ENCODE measurements at places on chromosomes 4 and X.

- no peak for DNase-seq
Measured at GRCh38 chr4:82640540-82640939, 78.8 kb upstream of the TMEM150C start.

- no peak for DNase-seq
Measured at GRCh38 chr4:19544446-19545125, 707.1 kb upstream of the SLIT2 start.

GRCh38 chr4:176999935-177000543, 207.3 kb upstream of the VEGFC start:
- no peak for DNase-seq

DNA sequence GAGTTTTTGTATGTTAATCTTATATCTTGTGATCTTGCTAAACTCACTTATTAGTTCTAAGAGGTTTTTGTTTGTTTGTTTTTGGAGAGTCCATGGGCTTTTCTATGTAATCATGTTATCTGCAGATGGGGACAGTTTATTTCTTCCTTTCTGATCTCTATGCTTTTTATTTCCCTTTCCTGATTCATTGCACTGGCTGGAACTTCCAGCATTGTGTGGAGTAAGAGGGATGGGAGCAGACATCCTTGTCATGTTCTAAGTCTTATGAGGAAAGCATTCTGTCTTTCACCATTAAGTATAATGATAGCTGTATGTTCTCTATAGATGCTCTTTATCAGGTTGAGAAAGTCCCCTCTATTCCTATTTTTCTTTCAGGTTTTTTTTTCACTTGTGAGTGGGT, 90.6 kb upstream of the TBC1D9 start:
- no peak for DNase-seq

DNA sequence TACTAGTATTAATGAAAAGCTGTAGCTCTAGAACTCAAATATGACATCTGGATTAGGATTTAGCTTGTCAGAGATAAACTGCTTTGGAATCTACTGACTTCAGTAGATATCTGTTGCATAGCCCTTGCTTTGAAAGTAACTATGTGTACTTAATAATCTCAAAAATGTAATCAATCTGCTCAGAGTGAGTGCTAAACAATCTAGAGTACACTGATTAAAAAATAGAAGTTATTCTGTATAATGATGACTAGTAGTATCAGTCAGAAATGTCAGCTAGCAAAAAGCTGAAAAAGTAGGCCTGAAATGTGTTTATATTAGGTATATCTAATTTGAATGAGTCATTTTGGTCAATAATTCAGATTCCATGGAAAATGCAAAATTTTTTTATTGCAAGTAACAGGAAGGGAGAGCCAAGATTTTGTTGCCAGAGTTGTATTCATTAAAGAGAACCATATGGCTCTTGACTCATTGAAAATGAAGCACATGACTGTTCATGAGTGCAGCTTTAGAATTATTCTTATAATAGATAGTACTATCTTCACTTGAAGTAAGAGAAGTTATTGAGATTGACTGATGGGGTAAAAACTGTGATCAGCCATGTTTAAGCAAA, 20.0 kb downstream of the CLCN3 start:
- no peak for DNase-seq

- no peak for DNase-seq
Measured at GRCh38 chrX:71997320-71997719, 86.7 kb downstream of the NHSL2 start.

DNA sequence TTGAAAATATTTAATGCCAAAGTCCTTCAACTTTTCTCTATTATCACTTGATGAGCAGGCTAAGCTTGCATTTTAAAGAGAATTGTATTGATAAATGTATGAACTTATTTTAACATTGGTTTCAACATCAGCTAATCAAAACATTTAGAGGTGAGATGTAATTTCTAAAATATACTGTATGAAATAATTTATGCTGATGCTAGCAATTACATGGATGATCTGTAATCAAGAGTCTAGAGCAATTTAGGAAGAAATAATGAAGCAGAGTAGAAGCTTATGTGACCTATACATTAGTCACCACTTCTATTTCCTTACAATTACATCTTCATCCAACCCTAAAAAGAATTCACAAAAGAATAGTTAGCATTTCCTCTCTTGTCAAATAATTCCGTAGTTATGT, 226.8 kb downstream of the KLHL4 start:
- no peak for DNase-seq

GRCh38 chrX:8749697-8750096, 17.8 kb upstream of the ANOS1 start:
- no peak for DNase-seq

GRCh38 chrX:45400027-45400779, 199.5 kb upstream of the DIPK2B start:
- no peak for DNase-seq

- DNase-seq, result no peak
Measured at GRCh38 chr4:40962551-40963180, 212.9 kb downstream of the NSUN7 start.

GRCh38 chr4:157655096-157655809, 434.7 kb downstream of the GRIA2 start:
- DNase-seq, result no peak

DNA sequence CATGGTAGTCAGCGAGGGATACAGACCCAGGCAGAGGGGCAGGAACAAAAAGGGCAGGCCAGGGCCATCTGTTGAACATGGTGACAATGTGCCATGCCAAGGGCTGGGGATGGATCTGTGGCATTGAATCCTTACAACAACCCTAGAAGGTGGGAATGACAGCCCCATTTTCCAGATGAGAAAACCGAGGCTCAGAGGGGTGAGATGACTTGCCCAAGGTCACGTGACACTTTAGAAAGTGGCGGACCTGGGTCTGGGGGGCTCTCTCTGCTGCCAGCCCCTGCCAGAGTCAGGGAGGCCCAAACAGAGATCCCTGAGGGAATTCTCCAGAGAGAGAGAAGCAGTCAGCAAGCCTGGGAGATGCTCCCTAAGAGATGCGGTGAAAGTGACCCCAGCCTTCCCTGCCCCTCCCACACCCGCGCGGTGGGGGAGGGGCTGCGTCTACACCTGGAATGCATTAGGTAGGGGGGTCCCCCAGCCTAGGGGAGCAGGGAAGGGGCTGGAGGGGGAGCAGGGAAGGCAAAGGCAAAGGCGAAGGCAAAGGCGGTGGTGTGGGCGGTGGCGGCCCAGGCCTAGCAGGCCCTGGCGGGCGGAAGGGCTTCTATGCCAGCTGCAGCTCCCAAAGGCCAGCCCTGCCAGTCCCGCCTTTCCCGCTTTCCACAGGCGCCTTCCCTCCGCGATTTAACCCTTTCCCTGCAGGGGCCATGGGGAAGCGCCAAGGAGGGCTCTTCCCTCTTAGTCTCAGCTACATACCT, 13.0 kb downstream of the FGD1 start:
- no peak for DNase-seq

DNA sequence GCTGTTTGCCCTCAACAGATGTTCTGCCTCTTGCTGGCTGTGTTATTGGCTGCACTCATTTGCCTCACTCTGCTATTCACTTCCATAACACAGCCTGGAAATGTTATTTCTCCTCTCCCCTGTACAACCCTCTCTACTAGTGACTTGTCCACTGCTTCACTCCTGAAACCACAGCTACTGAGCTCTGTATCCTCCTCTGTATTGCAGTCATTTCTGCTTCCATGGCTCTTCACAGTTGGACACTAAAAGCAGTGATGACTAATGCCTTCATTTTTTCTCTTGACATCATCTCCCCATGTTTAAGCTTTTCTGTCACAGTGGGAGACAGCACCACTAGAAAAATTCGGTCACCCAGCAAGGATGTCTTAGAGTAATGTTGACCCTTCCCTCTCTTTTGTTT, 123.0 kb upstream of the PPP1R2C start:
- no peak for DNase-seq

DNA sequence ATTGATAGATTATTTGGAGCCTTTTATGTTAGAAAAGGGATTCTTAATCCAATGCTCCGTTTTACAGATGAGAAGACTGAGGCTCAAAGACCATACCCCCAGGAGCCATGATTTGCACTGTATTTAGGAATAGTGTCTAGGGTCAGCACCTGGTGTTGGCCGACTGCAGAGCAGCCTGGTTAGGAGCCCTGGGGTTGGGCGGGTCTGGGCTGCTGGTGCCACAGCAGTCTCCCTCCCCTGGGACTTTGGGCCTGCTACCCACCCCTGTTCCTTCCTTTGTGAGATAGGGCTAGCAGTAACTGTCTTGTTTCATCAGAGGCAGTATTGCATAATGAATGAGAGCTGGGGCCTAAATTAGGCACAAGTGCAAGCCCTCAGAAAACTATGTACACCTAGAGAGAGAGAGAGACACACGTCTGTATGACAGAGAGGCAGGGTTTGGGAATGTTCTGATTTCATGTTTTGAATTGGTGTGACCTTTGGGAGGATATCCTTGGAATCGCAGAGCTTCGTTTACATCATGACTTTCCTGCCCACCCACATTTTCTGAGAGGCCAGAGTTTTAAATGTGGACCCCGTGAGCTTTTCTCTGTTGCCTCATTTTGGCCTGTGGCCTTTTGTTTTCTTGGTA, 111.7 kb downstream of the PTTG2 start:
- DNase-seq, result no peak

- no peak for DNase-seq
Measured at GRCh38 chr4:41744572-41745291, 3.8 kb downstream of the PHOX2B start.

DNA sequence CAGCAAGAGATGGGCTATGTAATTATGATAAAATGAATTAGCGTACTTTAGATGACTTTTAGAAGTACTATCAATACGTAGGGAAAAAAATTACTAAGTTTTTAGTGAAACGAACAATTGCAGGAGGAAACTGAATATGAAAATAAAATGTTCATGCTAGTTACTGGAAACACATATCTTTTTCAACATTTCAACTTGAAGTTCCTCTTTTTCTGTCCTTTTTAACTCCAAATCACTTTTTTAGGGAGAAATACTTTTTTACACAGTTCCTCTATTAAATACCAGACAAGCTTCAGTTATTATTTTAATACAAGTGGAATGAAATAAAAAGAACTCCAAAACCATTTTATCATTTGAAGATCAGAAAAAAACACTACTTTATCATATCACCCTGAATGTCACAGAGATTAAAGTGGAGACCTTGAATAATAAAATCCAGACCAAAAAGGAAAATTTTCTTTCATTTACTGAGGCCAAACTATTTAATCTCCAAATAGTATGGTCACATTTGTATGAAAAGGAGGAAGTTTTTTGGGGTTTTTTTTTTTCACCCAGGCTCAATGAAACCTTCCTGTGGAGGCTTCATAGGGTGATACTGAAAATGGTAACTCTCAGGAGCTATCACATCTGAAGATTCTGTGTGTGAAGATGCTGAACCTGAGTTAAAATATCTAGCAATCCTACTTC, 306.2 kb downstream of the INPP4B start:
- DNase-seq, result no peak

- peak; percentile 23 for DNase-seq
Measured at GRCh38 chr4:142817442-142817841, 28.7 kb downstream of the INPP4B start.

- DNase-seq, result no peak
Measured at GRCh38 chr4:8048856-8049676, 109.4 kb upstream of the AFAP1 start.

GRCh38 chr4:53587135-53587534, 4.2 kb downstream of the LNX1 start:
- DNase-seq, result no peak

DNA sequence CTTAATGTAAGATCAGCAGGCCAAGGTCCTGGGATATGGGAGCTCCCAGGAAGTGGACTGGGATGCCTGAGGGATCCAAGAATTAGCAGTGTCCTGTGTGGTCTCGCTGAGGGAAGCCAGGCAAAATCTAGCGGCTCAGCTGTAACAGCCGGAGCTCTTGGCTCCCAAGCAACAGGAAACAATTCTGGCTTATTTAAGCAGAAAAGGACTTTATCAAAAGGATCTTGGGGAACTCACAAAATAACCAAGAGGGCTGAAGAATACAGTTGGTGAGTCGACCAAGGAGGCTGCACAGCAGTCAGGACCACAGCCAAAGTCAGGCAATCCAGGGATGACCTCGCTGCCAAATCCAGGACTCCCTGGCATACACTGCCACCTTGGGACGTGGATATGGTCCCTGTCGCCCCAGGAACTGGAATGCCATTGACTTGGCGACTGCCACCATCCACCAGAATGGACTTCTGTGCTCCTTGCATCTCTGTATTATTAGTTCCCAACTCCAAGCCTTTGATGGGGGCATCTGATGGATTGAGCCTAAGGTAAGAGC, 165.3 kb upstream of the BCOR start:
- DNase-seq, result no peak

DNA sequence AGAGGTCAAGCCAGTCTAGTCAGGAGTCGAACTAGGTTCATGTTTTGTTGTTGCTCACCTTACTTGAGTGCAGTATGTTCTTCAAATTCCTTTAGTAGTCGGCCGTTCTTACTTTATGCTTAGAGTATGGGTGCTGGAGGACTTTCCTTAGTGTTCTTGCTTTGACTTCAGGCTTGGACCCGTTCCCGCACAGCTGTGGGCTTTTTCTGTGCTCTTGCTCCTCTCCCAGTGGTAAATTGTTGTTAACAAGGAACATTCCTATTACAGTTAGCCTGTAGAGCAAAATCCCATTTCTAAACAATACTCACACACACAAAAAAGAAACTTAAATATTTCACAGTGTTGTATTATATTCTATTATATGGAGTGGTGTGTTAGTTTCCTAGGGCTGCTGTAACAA, 113.5 kb downstream of the RAP1GDS1 start:
- DNase-seq, result no peak

- no peak for DNase-seq
Measured at GRCh38 chr4:152659806-152660205, 20.0 kb downstream of the TMEM154 start.

DNA sequence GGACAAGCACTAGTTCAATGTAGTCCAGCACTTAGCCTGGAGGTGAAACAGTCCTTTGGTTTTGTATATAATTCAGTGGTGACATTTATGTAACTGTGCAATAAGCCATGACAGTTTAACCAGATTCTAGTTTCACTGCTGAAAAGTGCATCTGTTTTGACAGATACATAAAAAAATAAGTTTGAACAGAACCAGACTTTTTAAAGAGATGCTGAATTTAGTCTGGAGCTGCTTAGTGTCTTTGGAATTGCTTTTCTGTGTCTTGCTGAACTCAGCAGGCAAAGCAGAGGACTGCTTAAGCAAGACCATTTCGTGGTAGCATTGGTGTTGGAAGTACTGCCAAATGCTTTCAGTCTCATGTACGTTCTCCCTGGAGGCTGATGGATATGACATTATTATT, 393.5 kb downstream of the MAPK10 start:
- no peak for DNase-seq

GRCh38 chr4:110614976-110615352, 7.9 kb downstream of the PITX2 start:
- DNase-seq, result no peak

DNA sequence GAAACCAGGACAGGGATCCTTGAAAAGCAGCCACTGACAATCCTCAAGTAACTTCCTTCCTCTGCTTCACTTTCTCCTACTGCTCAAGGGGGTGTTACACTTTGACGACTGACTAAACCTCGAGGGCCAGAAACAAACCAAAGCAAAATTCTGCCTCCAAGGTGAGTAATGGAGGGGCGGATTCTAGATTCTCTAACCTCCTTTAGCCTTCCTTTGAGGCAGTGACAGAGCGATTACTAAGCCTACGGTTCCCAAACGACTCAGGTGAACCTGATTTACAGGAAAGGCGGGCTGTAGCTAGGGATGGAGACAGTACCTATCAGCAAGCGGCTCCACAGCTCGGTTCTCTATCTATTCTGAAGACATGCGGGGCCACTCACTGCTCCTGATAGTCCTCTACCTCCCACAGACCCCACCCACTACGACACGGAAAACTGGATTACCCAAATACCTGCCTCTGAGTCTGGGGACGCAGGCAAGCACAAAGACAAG, 487 bp downstream of the TBCK start:
- DNase-seq, result peak; percentile 38

- DNase-seq, result no peak
Measured at GRCh38 chrX:43861750-43862149, 20.5 kb downstream of the MAOB start.

All from CD4-positive, alpha-beta T cell treated with Interleukin-17A for 4 hours (primary cell).